ENCODE measurements at places on chromosomes 2 and 18.

GRCh38 chr2:138537170-138537915, 35.8 kb downstream of the SPOPL start:
- DNase-seq: no peak

GRCh38 chr2:99841749-99842148, 300.6 kb downstream of the AFF3 start:
- no peak for DNase-seq

GRCh38 chr2:179272406-179273192, 8.0 kb upstream of the SESTD1 start:
- DNase-seq: no peak

GRCh38 chr2:69961496-69961895, at the start of gene ASPRV1:
Gene ASPRV1 (minus strand): TSS chr2:69961631. CDS start chr2:69961436, 195 bp downstream.
- no peak for DNase-seq

- DNase-seq: no peak
Observed at GRCh38 chr2:28231110-28231631, 161.5 kb upstream of the FOSL2 start.

DNA sequence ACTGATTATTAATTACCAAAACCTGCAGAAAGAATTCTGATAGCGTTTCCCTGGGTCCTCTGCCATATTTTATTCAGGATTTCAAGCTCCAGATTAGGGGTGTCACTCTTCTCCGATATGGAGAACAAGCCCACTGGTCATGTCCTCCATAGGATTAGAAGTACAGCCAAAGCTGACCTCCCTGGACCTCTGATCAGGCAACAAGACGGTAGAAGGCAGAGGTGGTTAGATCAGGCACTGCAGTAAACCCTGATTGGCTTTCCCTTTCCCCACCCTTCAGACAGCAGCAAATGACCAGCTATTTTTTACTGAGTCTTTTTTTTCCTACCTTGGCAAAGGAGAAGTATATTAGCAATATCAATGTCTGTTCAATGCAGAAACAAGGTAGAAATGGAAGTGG, 37.7 kb downstream of the SPC25 start:
- no peak for DNase-seq

- no peak for DNase-seq
Observed at GRCh38 chr2:227388537-227389011, 825 bp upstream of the SCYGR1 start.

DNA sequence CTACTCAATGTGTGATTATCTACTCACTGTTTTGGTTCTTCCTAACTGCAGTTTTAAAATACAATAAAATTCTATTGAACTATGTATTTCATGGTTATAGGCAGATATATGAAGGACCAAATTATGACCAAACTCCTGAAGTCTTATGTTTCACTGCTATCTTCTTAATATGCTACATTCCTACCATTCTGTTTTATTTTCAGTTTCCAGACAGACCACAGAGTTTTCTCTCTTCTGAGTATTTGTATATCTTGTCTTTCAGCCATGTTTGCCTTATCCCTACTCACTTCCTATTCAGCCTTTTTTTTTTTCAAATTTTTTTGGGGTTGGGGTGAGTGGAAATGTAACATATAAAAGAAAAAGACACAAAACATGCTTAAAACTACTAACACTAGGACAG, 6.3 kb downstream of the RFTN2 start:
- DNase-seq: no peak

- no peak for DNase-seq
Observed at GRCh38 chr2:169507698-169508097, 1.8 kb upstream of the KLHL41 start.

DNA sequence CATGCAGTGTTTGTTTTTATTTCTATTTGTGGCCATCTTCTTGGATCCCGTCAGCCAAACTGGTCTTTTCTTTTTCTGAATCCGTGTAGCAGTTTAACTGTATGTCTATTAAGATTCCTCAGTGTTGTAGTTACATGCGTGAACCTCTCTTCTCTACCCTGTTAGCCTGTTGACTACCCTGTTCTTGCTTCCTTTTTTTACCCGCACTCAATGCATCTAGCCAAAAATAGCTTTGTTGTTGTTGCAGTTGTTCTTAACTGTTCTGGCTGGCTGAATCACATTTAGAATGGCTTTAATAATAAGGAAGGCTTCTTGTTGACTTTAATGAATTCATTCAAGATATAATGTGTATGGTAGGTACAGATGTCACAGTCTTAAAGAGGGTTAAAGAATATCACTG, 137.1 kb downstream of the LCLAT1 start:
- no peak for DNase-seq

DNA sequence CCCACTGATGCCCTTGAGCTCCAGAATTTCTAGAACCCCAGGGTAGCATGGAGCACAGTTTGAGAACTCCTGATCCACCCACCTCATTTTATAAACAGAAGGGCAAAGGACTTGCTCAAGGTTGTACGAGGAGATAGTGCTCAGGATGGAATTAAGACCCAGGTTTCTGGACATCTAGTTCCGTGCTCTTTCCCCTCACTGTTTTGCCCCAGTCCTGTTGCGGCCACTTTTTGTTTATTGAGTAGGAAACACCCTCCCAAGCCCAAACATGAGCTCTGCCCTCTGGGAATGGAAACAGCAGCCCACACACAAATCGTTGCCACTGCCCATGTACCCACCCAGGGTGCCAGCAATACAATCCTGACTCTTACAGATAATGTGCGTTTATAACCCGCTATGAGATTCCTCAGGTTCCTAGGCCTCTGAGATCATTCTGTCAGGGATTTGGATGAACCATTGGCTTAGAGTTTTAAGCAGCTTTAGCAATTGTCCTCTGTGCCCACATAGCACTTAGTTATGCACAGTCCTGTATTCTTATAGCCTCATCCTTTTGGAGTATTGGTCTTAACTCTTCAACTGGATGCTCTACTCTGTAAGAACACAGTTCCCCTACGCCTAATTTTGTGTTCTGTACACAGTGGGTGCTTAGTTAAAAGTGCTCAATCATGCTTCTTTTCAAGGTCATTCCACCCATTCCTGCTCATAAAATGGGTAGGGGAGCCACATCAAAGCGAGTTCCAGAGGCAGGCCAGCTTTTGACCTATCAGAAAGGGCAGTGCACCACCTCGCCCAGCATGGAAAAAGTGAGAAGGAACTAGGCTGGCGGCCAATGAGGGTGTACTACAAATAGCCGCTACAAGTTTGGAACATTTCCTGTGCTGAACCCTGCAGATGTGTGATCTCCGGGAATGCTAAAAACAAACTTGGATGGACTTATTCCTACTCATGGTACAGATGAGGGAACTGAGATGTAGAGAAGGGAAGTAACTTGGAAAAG, 60.3 kb upstream of the IGFBP2 start:
- no peak for DNase-seq

GRCh38 chr2:160199683-160200389, at the start of gene ITGB6:
Gene ITGB6 (minus strand): TSS chr2:160200272. CDS start chr2:160200063, 209 bp downstream.
- no peak for DNase-seq

GRCh38 chr2:45293182-45293581, 283.9 kb upstream of the SIX2 start:
- DNase-seq: no peak

DNA sequence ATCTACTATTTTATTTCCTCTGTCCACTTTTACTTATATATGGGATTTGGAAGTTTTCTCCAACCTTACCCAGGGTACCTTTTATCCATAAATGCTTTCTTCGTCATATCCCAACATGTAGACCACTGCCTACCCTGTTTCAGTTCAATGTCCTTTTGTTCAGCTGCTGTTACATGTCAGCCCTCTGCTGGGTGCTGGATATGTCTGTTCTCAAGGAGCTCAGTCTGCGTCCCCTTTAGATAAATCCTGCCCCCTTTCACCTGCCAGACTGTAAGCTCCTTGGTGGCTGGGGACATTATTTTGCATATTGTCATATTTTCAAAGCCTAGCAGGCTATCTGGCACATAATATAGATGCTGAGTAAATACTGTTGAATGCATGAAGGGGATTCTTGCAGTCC, 53.2 kb downstream of the NEMP2 start:
- no peak for DNase-seq

GRCh38 chr2:197035002-197035401, 108.5 kb upstream of the PGAP1 start:
- DNase-seq: no peak

GRCh38 chr18:79506191-79507075, 110.7 kb downstream of the NFATC1 start:
- DNase-seq: no peak

GRCh38 chr2:216535454-216535995, 36.9 kb downstream of the RPL37A start:
- no peak for DNase-seq

GRCh38 chr2:150374492-150374891, 113.0 kb downstream of the RND3 start:
- no peak for DNase-seq

- DNase-seq: no peak
Observed at GRCh38 chr2:195697681-195698220, 40.7 kb downstream of the SLC39A10 start.

DNA sequence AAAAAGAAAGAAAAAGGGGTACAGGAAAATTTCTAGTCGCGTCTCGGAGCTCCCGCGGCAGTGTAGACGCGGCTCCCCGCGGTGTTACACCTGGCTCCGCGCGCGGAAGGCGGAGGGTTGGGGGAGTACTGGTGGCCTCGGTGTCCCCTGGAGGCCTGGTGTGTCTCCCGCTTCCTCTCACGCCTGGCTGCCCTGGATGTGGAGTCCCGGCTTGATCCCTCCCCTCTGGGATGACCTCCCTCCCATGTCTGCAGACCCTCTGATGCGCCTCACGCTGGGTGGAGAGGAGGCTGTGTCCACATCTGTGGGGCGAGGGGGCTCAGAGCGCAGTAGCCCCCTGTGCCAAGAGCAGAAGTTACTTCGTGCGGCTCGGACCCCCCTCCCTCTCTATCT, 1.2 kb downstream of the KIF5C start:
- no peak for DNase-seq

GRCh38 chr2:145723872-145724271, 1204.0 kb upstream of the ZEB2 start:
- no peak for DNase-seq

DNA sequence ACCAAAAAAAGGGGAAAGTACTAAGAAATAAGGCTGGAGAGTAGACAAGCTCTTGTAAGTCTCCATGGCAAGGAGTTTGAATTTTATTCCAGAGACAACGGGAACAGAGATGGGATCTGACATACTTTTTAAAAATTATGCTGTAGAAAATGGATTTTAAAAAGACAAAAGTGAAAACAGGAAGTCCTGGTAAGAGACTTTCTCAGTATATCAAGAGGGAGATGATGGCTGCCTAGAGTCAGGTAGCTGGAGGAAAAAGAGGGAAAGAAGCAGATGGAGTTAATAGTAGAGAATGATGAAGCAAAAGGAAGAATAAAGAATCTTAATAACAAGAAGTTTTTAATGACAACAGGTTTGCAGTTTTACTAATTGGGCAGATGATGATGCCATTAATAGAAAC, 168.1 kb downstream of the SRBD1 start:
- DNase-seq: no peak

DNA sequence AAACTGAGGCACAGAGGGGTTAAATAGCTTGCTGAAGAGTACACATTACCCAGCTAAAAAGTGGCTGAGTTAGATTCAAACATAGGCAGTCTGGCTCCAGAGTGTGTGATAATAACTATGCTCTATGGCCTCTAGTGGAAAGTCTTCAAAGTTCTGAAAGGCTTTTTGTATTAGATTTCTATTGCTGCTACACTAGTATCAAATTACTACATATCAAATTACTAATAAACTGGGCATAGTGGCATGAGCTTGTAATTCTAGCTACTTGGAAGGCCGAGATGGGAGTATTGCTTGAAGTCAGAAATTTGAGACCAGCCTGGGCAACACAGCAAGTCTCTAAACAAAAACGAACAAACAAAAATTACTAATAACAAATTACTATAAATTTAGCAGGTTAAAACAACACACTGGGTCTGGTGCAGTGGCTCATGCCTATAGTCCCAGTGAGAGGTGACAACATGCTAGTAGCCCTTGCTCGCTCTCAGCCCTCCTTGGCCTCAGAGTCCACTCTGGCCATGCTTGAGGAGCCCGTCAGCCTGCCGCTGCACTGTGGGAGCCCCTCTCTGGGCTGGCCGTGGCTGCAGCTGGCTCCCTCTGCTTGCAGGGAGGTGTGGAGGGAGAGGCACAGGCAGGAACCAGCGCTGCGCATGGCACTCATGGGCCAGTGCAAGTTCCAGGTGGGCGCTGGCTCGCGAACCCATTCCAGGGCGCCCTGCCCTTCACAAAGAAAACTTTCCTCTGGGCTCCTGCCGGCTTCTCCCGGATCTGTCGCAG, 38.2 kb upstream of the TWSG1 start:
- no peak for DNase-seq

- no peak for DNase-seq
Observed at GRCh38 chr2:15092691-15093090, 460.2 kb downstream of the LRATD1 start.

GRCh38 chr2:119826370-119826961, 66.7 kb downstream of the PTPN4 start:
- DNase-seq: no peak

- peak; percentile 30 for DNase-seq
Observed at GRCh38 chr2:226798422-226799210, 1.0 kb downstream of the IRS1 start.

DNA sequence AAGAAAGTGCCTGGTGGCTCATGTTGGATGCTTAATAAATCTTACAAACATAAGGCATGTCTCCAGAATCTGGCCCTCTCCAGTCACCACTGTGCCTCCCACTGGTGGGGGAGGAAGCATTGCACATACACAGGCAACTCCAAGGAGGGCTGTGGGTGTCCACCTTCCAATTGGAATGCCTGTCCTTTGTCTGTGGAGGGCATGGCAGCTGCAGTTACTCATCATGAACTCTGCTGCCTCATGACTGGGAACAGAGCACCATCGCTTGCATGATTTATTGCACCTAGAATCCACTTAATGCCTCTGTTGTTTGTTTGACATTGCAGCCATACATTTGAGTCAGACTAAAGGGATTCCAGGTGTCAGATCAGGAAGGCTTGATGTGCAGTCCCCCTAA, 278.9 kb downstream of the PRKCE start:
- DNase-seq: no peak

GRCh38 chr18:68797871-68798270, at the start of gene CCDC102B:
Gene CCDC102B (plus strand): TSS chr18:68798080. CDS start chr18:68836764, 38,684 bp downstream.
- DNase-seq: no peak

DNA sequence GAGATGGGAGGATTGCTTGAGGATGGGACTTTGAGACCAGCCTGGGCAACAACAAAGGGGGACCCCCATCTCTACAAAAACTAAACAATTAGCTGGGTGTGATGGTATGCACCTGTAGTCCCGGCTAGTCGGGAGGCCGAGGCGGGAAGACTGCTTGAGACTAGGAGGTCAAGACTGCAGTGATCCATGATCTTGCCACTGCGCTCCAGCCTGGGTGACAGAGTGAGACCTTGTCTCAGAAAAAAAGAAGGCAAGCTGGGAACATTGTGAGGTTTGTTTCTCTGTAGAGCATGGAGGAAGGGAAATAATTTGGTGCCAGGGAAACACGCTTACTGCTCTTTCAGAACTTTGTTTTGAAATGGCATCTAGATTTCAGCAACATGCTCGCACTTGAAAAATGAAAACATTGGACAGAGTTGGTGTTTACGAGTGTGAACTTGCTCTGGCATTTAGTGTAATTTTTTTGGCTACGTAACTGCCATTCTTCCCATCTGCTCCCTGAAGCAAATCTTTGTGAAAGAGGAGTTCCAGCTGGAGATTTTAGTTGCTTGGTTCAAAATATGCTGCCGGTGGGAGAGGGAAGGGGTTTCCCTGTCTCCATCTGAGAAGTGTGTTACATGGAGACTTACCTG, 125.6 kb upstream of the DLX2 start:
- no peak for DNase-seq
